ENCODE measurements at places on chromosomes 16 and 17. TPM values are rescaled to one million over a fixed set of nuclear protein-coding genes. Genes with fewer than 3 reads are reported as not detected.

COX6A2 gene
- 3.1 TPM for total RNA-seq

CBFA2T3 gene
- total RNA-seq, result 11.0 TPM

RIPOR1 gene
- 29.7 TPM for total RNA-seq

NXN gene
- total RNA-seq, result 8.1 TPM

CD300C gene
- total RNA-seq, result 0.50 TPM

LRRC37B gene
- 4.1 TPM for total RNA-seq

KRTAP4-4 gene
- total RNA-seq, result not detected

ACSM2B gene
- total RNA-seq, result 535 TPM

SEZ6L2 gene
- total RNA-seq, result 0.55 TPM

ALOXE3 gene
- total RNA-seq, result not detected

OR2C1 gene
- not detected for total RNA-seq

OTOP3 gene
- total RNA-seq, result not detected

BEAN1 gene
- total RNA-seq, result 0.38 TPM

KRTAP1-1 gene
- total RNA-seq, result not detected

BICDL2 gene
- total RNA-seq, result 0.58 TPM

TIMP2 gene
- total RNA-seq, result 26.4 TPM

GRCh38 chr17:76405967-76406647 is 21.7 kb downstream of the SPHK1 start:
- DNase-seq, result no peak

- DNase-seq, result no peak
Measured at GRCh38 chr17:63688396-63689020, 11.4 kb downstream of the LIMD2 start.

GRCh38 chr16:63617990-63618763 is 1503.7 kb downstream of the CDH11 start:
- DNase-seq, result no peak

DNA sequence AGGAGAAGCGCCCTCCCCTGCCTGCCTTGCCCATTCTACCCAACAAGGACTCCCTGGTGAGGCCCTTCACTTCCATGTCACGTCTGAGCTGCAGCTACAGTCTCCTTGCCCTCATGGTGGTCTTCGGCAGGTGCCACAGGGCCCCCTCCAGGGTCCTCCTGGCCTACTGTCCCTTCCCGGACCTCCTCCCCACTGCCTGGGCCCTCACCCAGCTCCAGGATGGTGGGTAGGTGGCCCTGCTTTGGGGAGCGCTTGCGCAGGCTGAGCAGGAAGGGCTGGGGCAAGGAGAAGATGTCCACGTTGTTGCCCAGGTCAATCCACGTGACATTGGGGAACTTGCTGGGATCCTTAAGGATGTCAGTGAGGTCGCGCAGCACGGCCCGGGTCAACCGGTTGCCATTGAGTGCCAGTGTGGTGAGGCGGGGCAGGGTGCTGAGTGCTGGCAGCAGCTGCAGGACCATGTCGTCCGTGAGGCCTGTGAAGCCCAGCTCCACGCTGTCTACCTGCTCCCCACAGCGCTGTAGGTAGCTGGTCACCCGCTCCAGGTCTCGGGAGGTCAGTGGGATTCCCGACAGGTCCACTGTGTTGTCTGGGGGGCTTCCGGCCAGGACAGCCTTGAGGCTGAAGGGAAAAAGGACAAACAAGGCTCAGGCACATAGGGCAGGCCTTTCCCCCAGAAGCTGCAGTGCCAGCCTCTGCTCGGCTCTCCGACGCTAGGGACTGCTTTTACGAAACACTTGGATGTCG is 28.3 kb downstream of the TRPV2 start:
- no peak for DNase-seq

GRCh38 chr17:73359987-73360410 is 48.2 kb upstream of the CDC42EP4 start:
- peak; percentile 68 for DNase-seq

DNA sequence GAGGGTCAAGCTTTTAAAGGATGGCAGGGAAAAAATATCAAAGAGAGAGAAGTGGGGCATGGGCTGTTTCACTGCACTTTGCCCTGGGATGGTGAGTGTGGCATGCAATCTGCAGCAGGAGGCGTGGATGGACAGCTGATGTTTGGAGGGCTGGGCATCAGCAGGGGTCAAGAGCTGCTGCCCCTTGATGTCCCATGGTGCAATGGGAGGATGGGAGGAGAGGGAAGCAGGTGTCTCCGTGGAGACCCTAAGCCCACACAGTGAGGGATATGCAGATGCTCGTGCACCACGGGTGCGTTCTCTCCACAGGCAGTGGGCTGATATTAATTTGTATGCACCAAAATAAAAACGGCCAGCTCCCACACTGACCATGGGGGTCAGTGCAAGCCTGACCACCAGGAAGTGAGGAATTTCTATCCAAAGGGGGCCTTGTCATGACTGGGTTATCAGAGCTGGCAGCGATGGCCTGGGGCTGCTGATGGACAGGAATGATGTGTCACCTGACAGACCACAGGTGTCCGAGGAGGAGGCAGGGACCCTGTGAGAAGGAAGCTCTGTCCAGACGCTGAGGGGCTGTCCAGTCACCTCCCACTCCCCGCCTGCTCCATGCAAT is 183.6 kb downstream of the IRF8 start:
- DNase-seq, result no peak

- DNase-seq, result no peak
Measured at GRCh38 chr16:58499615-58500351, at the start of gene NDRG4. NDRG4 (plus strand) TSS chr16:58500143; CDS start chr16:58500249, 106 bp downstream.

- no peak for DNase-seq
Measured at GRCh38 chr16:69706256-69706974, 19.9 kb downstream of the NQO1 start.

DNA sequence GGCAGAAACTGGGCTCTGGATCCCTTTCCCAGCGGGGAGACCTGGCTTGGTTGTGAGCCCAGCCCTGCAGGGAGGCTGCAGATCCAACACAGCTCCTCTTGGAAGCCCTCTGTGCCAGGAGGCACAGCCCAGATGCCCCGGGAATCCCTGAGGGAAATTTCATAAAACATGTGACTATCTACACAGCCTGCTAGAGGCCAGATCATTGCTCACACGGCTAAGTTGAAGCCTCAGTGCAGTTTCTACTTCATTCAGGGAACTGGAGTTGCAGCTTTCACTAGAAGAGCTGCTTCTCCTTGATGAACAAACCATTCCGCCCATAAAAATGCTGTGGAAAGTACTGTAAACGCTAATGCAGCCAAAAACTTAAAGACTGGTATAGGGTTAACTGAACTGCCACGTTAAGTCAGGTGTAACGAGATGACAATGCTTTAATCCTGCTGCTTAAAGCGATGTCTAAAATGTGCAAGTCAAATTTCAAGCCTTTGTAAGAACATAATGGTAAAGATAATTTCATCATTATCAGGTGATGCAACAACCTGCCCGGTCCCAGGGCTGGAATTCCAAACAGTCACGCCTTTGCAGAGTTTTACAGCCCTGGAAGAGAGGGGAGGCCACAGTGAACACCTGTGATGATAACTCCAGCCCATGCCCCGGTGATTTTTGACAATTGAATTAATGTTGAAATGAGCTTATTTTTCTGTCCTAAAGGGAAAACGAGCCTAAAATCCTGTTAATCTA is 172.5 kb downstream of the ZFHX3 start:
- no peak for DNase-seq

GRCh38 chr17:49038544-49038943 is 41.4 kb downstream of the IGF2BP1 start:
- DNase-seq, result no peak

- DNase-seq, result no peak
Measured at GRCh38 chr16:29996766-29997250, 767 bp downstream of the INO80E start.

DNA sequence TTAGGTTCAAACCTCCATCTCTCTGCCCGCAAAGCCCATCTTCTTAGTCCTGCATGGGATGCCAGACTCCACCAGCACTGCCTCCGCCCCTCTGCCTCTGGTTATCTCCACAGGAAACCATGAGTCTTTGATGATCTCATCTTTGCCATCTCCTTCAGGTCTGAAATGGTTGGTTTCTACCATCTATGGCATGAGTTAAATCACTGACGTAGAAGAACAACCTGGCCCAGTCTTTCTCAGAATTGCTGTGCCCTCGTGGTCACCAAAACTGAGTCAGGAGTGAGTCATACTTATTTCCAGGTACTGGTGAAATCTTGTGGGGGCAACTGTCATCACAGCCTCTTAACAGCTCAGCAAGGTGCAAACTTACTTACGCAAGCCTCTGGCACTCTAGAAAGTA is 468.7 kb upstream of the C16orf82 start:
- DNase-seq, result no peak

DNA sequence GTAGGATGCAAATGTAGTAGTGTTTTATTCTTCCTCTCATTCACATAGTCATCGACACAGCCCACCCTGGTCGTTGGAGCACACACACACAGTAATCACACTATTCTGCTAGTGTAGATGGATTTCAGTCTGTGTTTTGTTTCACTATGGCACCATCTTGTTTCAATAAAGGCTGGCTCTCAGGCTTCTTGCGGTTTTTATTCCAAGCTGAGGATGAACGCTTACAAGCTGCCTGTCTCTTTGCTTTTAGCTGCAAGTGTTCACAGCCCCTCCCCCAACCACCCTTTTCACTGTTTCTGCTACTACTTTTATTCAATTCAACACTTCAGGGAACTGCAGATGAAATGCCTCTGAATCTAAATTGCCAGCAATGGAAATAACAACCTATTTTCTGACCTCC is 140.9 kb upstream of the PMFBP1 start:
- no peak for DNase-seq

GRCh38 chr16:49467540-49468372 is 94.2 kb downstream of the C16orf78 start:
- DNase-seq, result peak; percentile 31

- no peak for DNase-seq
Measured at GRCh38 chr16:72473631-72474030, 301.7 kb upstream of the PMFBP1 start.

GRCh38 chr17:35586569-35587073 is 501 bp upstream of the AP2B1 start:
- no peak for DNase-seq

DNA sequence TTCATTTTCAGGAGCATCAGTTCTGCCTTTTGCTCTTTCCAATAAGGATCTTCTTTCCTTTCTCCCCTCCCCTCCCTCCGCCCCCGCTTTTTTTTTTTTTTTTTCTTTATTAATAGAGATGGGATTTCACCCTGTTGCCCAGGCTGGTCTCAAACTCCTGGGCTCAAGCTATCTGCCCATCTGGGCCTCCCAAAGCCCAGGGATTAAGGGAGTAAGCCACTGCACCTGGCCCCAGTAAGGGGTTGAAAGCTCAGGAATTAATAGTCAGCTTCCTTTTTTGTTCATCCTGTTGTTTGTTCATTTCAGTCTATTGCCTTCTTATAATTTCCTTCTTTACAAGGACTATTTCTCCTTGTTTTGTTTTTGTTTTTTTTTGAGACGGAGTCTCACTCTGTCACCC is 7.9 kb upstream of the C17orf58 start:
- DNase-seq, result no peak

DNA sequence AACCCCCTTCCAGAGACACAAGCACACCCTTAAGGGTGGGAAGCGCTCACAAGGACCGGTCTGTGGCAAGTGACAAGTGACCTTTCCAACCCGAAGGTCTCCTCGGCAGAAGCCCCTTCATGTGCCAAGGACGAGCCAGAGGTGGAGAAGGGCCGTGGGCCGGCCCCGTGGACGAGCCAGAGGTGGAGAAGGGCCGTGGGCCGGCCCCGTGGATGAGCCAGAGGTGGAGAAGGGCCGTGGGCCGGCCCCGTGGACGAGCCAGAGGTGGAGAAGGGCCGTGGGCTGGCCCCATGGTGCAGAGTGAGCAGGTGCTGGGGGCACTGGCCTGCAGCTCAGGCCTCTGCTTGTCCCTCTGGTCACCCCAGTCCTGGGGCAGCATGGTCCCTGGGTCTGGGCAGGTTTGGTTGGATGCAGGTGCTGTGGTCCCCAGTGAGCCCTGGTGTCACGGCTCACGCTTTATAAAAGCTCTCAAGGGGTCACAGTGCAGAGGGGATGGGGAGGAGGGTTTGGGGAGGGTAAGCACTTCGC is 45.6 kb downstream of the CBFA2T3 start:
- no peak for DNase-seq

DNA sequence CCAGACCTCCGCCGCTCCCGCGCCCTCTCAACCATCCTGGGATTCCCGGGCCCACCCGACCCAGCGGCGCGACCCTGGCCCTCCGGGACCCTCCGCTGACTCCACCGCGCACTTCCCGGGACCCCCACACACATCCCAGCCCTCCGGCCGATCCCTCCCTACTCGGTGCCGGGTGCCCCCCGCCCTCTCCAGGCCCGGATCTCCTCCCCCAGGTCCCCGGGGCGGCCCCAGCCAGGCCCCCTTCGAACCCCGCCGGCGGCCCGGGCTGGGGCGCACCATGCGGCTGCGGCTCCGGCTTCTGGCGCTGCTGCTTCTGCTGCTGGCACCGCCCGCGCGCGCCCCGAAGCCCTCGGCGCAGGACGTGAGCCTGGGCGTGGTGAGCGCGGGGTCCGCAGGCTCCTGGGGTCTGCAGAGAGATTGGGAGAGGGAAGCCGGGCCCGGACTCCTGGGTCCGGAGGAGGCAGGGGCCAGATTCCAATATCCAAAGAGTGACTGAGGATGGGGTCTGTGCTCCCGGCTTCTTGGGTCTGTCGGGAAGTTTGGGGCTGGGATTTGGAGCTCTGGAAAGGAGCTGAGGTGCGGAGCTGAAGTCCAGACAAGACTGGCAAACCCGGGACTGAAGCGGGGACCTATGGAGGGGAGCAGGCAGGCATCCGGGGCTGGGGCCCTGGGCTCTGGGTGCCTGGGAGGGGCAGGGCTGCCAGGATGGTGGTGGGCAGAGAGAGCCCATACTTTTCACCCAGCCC is 453 bp downstream of the MMP25 start:
- no peak for DNase-seq

DNA sequence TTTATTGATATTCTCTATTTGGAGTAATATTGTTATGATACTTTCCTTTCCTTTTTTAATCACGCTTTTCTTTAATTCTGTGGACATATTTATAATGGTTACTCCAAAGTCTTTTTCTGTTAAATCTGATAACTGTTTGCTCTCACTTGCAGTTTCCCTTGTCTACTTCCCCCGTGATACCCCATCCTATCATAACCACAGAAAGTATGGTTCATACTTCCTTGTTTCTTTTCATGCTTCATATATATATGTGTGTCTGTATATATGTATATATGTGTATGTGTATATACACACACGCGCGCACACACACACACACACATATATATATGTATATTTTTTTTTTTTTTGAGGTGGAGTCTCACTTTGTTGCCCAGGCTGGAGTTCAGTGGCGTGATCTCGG is 23.5 kb downstream of the SPECC1 start:
- DNase-seq, result no peak

- no peak for DNase-seq
Measured at GRCh38 chr17:36055921-36056520, 8.1 kb upstream of the CCL18 start.

GRCh38 chr17:30524847-30525246 is 47.6 kb downstream of the GOSR1 start:
- no peak for DNase-seq

GRCh38 chr17:79053251-79053925 is 21.2 kb upstream of the ENGASE start:
- no peak for DNase-seq

DNA sequence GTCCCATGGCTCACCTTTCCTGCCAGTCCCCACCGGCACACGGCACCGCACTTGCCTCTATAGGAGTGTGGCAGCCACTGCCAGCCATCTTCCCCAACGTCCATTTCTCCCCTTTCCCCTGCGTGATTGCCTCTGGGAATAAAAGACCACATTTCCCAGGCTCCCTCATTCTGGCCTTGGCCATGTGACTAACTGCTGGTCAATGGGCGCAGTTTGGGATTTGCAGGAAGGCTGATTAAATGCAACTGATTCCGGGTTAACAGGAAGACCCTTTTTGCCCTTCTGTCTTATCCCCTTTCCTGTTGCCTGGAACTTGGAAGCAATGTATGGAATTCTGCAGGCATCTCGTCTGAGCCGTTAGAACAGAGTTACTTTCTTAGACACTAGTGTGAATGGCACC is 3.0 kb downstream of the BTBD17 start:
- DNase-seq, result no peak
